ENCODE measurements at places on chromosomes 3 and 15.

DNA sequence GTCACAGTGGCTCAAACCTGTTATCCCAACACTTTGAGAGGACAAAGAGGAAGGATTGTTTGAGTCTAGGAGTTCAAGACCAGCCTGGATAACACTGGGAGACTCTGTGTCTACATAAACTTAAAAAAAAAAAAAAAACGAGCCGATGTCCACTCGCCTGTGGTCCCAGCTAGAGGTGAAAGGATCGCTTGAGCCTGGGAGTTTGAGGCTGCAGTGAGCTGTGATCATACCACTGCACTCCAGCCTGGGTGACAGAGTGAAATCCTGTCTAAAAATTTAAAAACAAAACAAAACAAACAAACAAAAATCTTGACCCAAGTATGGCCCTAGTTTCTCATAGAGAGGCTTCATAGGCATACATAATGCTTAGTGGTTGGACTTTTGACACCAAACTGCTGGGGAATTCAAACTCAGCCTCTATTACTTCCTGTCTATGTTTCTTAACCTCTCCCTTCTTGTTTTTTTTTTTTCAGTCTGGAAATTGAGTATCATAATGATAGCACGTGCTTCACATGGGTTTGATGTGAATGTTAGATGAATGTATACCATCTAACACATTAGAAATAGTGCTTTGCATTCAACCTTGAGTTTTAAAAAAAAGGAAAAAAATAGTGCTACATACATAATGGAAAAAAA, 46.4 kb upstream of the CAPN7 start:
- no peak for DNase-seq

GRCh38 chr3:44729384-44729910, at the start of gene ZNF501:
Gene ZNF501, plus strand, starts transcription at chr3:44729635. Its CDS starts 4,787 bp downstream, at chr3:44734422.
- peak; percentile 58 for DNase-seq

DNA sequence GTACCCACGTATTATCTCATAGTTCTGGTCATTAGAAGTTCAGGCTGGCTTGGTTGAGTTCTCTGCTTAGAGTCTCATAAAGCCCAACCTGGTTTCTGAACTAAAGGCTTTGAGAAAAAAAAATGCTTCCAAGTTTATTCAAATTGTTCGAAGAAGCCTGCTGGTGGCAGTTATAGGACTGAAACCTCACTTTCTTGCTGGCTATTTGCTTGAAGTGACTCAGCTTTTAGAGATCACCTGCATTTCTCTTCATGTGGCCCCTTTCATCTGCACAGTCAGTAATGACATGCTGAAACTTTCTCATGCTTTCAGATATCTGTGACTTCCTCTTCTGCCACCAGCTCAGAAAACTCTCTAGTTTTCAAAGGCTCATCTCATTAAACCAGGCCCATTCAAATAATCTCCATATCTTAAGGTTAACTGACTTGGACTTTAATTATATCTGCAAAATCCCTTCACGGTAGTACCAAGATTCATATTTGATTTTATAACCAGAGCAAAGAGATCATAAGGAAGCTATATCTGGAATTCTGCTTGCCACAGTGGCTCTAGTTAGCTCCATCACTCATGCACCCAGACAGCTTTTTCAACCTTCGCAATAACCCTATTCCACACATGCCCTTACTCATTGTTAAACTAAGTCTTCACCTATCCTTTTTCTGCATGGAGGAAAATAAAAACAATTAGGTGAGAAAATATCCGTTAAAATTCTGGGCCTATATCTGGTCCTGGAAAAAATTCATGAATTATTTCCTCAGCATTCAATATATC, 433.8 kb upstream of the CBLB start:
- no peak for DNase-seq

GRCh38 chr15:101267320-101268104, 9.8 kb downstream of the SELENOS start:
- DNase-seq = no peak

DNA sequence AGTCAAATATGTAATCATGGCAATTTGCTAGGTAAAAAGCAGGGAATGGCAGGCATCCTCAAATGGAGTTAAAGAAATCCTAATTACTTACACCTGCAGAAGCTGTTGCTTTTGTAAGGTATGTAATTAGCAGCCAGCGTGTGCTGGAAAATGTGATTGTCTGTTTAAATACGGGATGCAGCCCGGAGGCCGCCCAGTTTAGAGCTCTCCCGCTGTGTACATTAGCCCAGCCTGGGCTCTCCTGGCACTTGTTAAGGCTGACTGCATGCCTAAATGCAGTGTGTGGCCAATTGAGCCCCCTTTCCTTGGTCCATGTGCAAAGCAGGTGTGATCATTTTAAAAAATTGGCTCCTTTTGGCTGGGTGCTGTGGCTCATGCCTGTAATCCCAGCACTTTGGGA, 9.0 kb downstream of the DPH3 start:
- DNase-seq = no peak

DNA sequence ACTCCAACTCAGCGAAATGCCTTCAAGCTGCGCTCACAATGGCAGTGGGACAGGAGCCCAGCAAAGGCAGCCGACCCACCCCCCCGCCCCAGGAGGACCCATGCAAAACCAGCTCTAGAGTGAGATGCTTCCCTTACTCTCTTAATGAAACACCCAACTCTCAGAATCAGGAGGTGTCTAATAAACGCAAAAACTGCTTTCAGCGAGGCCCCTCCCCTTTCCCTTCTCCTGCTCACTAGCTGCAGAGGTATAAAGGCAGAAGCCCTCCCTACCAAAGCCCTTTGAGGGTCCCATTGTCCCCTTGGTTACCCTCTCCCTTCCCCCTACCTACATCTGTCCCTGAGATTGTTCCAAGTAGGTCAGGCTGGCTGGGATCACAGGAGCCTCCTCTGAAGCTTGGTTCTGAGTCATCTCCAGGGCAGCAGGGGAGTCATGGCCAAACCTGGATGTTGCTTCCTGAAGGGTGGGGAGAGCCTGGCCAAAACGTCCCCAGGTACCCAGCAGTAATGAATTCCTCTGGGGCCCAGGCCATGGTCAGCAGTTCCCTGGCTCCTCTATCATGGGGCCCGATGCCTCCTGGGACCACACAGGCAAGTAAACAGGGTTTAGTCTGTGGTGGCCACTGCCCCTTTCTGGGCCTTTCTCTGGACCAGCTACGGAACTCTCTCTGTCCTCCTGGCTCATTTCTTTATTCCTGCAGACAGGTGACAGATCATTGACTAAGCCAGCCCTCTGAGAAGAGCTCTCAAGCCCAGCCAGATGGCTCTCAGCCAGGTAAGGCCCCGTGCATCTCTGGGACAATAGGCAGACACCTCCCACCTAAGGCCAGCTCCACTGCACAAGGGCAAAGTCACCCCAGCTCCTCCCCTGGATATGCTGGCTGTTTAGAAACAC, 8.6 kb downstream of the KLHL25 start:
- no peak for DNase-seq

- DNase-seq = no peak
These were observed 89.0 kb downstream of the DHX36 start for GRCh38 chr3:154235330-154235729.

DNA sequence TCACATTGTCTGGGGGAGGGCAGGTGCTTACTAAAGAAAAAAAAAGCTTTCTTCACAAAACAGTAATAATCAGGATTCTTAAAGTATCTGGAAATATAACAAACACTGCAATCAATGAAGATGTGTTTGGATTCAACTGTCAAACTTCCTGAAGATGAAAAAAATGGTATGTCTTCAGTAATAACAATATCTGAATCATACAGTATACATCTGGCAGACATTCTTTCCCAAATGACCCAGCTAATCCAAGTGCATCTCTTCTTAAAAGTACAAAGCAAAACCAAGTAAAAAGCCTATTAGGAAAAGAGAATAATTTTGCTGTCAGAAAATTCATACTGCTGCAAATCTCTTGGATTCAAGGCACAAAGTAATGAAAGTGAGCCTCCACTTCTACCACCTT, 145.0 kb upstream of the MCTP2 start:
- no peak for DNase-seq

Data from stimulated activated CD4-positive, alpha-beta T cell treated with anti-CD3 and anti-CD28 coated beads, Interleukin-15, amount 100 ng/mL, for 1 hour (primary cell).